ENCODE measurements at places on chromosomes 3 and 15. TPM values are rescaled to one million over a fixed set of nuclear protein-coding genes. Genes with fewer than 3 reads are reported as not detected.

GRCh38 chr3:77660718-77661117, 620.8 kb downstream of the ROBO2 start:
- no peak for DNase-seq

GRCh38 chr15:65912235-65912634, 42.9 kb downstream of the RAB11A start:
- DNase-seq = no peak

Gene SAXO2
- total RNA-seq = 1.3 TPM

Gene CYP11A1
- 0.69 TPM for total RNA-seq

Gene ADGRG7
- total RNA-seq = 0.10 TPM

Gene CD200
- total RNA-seq = 12.2 TPM

Gene RTP4
- total RNA-seq = 0.79 TPM

Measured in skin of body (tissue), 3 donors.